Naive thymus-derived CD8-positive, alpha-beta T cell (primary cell): ENCODE measurements at places on chromosomes 7 and 10.

- no peak for DNase-seq
Observed at GRCh38 chr7:74625446-74625845, 32.1 kb upstream of the GTF2I start.

GRCh38 chr7:45446195-45446944, 127.8 kb upstream of the ADCY1 start:
- no peak for DNase-seq

DNA sequence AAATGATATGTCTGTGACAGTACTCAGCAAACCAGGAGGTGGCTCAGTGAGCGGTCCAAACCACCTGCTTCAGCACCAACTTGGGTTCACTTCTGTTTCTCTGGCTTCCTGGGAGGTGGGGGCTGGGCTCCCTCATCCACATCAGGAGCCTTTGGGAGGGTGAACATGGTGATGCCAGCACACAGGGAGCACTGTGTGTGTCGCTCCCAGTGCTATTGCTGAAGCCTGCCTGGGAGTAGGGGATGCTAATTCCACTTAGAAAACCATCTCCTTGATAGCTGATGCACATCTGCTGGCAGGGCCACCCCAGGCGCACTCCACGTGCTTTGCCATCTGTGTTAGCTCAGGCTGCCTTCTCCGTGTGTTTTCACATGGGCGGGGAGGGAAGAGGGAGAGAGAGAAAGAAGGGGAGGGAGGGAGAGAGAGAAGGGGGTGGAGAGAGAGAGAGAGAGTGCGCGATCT, 58.0 kb downstream of the RAMP3 start:
- DNase-seq: no peak

GRCh38 chr10:100043796-100044195, 34.0 kb upstream of the DNMBP start:
- no peak for DNase-seq

GRCh38 chr7:120867932-120868331, 10.0 kb upstream of the TSPAN12 start:
- no peak for DNase-seq

DNA sequence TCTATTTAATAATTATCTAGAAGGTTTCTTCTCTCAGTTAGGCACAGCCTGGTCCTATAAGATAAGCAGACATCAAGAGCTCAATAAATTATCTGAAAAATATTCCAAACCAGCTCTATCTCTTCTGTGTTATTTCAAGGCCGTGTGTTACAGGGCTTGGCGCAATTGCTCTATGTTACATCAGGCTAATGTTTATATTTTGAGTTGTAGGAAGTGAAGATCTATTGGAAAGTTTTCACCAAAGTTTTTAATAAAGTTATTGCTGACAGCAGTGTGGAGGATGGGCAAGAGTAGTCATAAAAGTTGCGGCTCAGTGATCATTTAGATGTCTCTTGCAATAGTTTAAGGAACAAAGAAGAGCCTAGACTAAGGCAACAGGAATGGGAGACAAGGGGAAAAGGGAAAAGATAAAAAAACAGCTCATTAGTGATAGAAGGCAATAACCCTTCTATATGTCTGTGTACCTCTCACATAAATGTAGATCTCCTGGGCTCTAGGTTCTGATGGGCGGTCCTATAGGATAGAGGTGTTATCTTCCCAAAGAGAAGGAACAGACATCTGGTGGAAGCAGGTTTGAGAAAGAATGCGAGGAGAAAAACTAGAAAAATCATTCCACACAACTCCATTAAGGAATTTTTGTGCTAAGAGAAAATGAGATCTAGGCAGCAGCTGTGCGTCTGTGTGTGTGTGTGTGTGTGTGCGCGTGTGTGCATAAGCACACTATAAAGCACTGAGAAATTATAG, 5.9 kb upstream of the ANKRD7 start:
- no peak for DNase-seq

- no peak for DNase-seq
Observed at GRCh38 chr10:75245354-75246250, 9.8 kb upstream of the COMTD1 start.

GRCh38 chr10:80493522-80494051, 39.5 kb downstream of the TSPAN14 start:
- peak; percentile 42 for DNase-seq

- DNase-seq: no peak
Observed at GRCh38 chr10:80168162-80168511, 35.6 kb downstream of the PLAC9 start.

DNA sequence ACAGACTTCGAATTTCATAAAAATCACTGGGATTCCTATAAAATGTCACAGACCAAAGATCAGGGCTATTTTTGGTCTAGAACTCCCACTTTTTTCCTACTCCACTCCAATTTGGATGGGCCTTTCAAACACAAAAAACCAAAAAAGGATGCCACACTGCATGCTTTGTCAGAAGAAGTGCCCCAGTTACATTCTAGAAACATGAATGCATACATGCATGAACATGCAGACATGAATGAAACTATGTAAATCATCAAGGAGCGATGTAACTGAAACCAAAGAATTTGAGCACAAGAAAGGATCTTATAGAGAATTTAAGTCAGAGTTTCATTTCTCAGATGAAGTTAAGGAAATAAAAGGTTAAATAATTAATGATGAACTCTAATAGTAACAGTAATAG, 31.8 kb upstream of the FAM133B start:
- DNase-seq: no peak

DNA sequence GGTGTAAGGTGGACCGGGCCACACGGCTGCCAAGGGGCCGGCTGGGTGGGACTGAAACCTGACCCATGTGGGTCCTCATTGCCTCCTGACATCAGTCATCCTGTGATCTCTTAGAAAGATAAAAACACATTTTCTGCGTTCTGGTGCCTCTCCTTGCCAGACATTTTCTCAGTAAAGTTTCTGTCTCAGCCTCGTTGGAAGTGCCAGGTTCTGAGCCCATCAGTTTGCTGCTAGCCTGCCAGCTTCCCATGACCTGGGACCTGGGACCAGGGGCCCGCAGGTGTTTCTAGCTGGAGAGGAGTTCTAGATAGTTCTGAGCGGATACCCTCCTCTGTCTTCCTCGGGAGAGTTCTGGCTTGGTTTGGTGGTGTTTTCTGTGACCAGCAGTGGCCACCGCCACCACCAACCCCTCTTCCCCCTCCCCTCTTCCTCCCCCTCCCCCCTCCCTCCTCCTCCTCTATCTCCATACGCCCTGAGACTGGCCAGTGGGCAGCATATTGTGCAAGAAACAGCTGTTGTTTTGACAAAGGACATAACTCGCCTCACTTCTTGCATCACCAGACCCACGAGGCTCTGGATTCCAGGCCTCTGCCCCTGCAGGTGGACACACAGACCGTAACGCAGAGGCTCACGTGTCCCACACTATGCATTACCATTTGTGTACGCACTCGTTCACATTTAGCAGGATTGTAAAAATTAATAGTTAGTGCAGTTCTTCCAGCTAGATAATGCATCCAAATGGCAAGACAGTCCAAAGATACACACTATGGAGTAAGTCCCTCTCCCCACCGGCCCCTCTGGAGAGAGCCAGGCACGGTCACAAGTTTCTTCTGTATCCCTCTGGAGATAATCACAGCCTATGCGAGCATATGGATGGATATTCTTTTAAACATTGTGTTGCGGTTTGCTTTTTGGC, 94.6 kb downstream of the CUX1 start:
- DNase-seq: no peak

GRCh38 chr10:103710490-103710889, 144.9 kb downstream of the SH3PXD2A start:
- no peak for DNase-seq

DNA sequence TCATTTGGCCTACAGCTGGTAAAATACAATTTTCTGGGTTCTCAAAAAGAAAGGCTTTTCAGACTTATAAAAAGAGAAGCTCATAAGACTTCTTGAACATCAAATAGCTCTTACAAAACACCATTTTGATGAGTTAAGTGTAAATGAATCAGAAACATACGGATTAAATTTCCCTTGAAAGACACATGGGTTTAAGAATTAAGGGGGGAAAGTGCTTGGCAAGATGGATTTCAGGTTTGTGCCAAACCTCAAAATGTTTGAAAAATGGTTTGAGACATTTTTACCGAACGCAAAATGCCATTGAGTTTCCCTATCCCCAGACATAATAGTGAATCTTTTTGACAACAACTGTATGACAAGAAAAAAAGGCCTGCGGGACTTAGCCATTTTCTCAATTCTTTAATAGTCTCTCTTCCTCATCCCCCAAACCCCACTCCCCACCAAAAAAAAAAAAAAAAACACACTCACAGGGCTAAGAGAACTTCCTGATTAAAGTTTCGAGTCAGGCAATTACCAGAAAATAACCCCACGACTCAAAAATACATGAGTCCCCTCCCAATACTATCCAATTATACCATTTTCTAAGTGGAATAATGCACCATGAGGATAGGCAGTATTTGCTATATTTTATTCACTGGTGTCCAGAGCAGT, 260.1 kb downstream of the TRIL start:
- DNase-seq: no peak
